ENCODE measurements at places on chromosomes 16 and 17.

- no peak for DNase-seq
Observed at GRCh38 chr16:66728804-66729203, 22.6 kb downstream of the DYNC1LI2 start.

DNA sequence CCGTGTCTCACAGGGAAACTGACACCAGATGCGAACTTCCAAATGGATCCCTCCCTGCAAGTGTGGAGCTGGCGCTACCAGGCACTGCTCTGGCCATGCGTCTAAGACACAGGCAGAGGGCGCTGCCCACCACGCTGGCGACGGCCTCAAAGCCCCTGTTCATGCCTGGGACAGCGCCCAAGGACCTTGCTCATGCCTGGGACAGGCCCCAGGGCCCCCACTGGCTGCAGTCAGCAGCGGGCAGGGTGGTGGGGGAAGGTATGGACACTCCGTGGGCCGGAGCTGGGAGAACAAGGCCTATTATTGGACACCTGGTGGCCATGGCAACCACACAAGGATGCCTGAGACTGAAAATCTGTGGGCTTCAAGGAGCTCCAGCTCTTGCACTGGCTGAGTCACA lies 8.8 kb downstream of the ZG16B start:
- DNase-seq: peak; percentile 70

DNA sequence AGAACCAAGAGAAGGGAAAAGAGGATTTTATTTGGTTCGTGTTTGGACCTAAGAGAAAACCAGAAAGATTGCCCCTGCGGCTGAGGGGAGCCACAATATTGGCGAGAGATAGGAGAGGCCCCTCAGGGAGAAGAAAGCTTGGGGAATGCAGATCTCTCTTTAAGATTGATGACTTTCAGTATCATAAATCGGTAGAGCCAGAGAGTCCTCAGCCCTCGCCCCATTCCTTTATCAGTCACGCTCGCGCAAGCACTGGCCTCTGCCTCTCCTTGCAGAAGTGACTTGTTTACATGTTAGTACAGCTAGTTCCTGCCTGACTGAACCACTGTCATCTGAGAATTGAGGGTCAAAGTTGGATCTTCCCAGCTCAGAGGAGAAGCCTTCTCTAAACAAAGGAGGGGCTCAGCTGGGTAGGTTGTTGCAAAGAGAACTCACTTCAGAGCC lies 21.5 kb upstream of the KRT19 start:
- DNase-seq: no peak

GRCh38 chr17:76179496-76180467 lies 38.7 kb upstream of the FOXJ1 start:
- DNase-seq: peak; percentile 5

DNA sequence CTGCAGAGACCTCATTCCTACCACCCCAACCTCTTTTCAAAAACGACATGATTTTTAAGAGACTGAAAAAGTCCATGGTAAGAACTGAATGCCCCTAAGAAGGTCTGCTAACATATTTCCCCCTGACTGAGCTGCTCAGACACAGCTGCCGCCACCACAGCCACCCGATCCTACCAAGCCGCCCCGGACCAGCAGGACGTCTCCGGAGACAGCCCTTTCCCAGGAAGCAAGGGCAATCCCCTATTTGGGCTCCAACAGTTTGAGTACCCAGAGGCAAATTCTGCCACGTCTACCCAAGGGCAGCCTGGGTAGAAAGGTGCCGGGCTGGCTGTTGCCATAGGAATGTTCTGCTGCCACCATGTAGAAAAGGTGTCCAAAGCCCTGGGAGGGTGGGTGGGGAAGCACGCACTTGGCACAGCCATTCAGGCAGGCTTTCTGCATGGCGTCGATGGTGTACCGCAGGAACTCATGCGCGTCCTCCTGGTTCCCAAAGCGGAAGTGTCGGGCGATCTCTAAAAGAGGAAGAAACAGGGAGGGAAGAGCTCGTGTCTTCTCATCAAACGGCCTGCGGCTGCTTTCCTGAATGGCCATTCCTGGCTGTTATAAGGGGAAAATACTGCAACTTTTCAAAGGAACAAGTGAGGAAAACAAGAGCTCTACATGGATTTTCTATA lies 13.6 kb downstream of the USP36 start:
- DNase-seq: no peak

DNA sequence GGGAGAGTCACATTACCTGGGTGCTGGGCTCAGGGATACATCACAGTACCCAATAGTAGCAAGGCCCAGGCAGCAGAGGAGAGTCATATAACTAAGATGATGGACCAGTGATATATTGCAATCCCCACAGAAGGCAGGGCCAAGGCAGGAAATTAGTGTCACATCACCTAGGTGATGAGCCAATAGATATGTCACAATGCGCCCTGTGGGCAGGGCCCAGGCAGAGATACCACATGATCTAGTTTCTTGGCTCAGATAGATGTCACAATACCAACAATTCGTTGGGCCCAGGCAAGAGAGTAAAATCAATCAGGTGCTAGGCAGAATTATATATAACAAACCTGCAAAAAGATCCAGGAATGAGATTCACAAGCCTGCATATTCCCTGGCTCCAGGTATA lies 2111.5 kb downstream of the TP53TG3F start:
- no peak for DNase-seq

GRCh38 chr17:66423056-66423955 lies 120.9 kb downstream of the PRKCA start:
- DNase-seq: no peak

DNA sequence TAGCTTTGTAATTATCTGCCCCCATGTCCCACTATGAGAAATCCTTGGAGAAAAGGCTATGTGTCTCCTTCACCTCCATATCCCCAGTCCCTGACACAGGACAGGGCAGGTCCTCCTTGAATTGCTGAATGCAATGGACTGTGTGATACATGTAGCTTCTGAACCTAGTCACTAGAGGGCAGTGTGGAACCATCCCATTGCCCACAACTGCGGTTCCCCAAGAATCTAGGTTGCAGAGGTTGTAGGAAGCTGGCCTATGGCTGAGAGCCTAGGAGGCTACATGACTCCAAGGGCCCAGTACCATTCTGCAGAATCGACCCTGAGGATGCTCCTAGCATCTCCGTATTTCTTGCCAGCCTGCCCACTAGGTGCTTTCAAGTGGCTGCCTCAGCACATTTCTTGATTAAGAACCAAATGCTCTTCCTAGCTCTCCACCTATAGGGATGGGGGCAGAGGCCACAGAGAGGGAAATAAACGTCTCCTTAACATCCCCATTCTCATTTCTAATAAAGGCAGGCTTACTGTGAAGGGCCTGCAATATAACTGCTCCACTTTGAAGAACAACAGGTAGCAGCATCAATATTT lies 394.0 kb downstream of the CA10 start:
- peak; percentile 79 for DNase-seq

- DNase-seq: no peak
Observed at GRCh38 chr16:22417019-22417418, 42.6 kb upstream of the CDR2 start.

DNA sequence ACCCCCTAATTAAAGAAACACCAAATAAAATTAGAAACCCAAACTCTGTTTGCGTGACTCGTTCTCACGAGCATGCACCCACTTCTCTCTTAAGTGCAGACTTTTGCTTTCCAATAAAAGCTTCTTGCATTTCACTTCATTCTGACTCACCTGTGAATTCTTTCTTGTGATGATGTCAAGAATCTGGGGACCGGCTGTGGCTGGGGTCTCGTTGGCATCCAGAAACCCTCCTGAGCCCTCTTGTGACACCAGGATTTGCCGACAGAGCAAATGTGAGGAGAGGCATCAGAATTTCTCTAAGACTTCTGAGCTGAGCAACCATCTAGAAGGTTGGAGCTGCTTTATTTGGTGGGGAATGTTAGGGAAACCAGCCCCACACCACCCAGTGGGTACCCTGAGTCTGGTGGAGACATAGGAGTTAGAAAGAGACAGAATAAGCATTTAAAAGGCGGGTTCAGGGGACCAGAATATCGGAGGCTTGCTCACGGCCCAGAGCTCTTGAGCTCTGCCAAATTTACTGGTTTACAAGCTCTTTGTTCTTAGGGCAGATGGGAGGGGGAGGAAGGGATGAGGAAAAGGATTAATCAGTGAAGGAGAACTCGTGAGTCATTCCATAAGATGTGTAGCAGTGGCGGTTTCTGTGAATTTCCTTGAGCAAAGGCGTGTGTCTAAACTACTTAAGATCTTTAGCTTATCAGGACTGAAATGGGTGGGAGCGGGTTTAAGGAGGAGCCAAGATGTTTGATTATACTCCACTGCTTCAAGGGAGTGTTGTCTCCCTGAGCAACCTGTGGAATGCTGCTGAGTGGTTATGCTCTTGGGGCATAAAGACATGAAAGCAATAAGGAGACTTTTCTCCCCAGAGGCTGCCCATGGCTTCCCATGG lies 24.2 kb upstream of the TMC5 start:
- peak; percentile 64 for DNase-seq

- no peak for DNase-seq
Observed at GRCh38 chr16:27413956-27414355, 12.0 kb downstream of the IL21R start.

- DNase-seq: no peak
Observed at GRCh38 chr17:58278661-58279015, 2.1 kb downstream of the MPO start.

GRCh38 chr16:50207652-50208051 lies 54.5 kb downstream of the TENT4B start:
- no peak for DNase-seq

GRCh38 chr17:156946-157345 lies 19.6 kb downstream of the SCGB1C2 start:
- DNase-seq: no peak

- DNase-seq: no peak
Observed at GRCh38 chr16:17413508-17413907, 57.3 kb downstream of the XYLT1 start.

DNA sequence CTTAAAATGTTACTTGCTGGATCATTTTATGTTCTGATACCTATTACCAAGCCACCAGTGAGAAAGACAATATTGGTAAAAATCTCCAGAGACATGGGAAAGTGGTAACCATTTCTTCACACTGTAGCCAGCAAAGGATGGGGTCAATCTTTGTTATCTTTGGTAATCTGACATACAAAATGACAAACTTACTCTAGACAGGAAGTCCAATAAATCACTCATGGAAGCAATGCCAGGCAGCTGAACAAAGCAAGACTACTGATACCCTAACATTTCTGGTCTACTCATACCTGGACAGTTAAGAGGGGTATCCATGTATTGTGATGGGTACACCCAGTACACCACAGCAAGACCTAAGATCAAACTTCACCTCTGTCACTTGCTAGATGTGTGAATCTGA lies 19.0 kb downstream of the GRB2 start:
- no peak for DNase-seq

DNA sequence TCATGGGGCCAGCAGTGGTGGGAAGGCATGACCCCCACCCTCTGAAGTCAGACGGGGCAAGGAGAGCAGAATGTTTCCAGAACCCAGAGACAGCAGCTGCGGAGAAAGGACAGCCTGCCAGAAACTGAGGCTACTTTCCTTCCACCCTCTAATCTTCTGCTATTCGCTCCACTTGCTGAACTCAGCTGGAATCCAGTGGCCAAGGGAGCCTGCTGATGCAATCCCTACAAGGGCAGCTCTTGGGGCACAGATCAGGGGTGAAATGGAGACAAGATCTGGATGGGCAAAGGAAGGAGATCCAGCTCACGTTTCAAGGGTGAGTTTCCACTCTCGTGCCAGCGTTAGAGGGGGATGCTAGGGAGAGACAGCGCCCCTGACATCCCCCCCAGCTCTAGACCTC lies 479.1 kb downstream of the SLC39A11 start:
- no peak for DNase-seq

- no peak for DNase-seq
Observed at GRCh38 chr16:79253100-79253631, 347.4 kb downstream of the MAF start.

DNA sequence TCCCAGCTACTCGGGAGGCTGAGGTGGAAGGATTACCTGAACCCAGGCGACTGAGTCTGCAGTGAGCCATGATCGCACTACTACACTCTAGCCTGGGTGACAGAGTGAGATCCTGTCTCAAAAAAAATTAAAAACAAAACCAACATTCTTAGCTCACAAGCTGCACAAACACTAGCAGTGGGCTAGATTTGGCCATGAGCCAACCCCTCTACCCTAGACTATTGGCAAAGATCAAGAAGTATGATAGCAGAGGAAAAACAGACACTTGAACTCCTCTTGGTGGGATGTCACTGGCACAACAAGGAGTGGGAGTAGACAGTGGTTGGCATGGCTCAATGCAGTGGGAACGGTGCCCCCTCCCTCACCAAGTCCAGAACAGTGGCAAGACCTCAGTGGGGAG lies 19.6 kb upstream of the RIPOR1 start:
- DNase-seq: no peak

DNA sequence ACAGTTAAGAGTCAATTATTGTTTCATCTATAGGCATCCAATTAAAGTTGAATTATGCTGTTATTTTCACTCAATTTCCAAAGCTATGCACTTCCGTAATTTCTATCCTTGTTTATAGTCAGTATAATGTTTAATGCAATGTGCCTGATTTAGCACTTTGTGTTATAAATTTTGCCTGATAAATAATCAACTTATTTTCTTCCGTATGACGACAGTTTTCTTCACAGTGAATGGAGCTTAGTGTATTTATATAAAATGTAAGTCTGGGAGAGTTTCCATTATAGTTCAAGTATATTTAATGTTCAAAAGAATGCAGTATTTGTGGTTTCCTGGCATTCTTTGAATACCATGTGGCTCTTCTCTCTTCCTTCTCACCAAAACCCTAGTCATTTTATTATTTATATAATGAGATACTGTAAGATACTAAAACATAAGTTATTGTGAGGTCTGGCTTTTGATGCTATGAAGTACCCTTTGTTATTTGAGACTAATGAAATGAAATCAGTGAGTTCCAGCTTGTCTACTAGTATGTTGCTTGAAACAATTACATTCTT lies 240.6 kb downstream of the PRKCA start:
- DNase-seq: no peak

DNA sequence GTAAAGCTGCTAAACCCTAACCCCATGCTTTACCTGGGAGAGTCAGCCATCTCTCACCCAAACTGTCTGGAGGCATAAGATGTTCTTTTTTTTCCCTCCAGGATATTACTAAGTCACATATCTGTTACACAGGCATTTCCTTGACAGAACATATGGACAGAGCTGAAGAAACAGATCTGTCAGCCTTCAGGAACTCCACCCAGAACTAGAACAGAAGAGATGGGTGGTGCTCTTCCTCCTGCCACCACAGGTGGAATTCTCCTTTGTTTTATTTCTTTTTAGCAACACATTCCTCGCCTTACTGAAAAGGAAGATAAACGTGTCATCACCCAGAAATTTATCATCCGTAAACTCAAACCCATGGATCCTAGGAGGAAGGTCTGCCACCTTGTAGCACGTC lies 8.8 kb downstream of the MYCBPAP start:
- DNase-seq: no peak

DNA sequence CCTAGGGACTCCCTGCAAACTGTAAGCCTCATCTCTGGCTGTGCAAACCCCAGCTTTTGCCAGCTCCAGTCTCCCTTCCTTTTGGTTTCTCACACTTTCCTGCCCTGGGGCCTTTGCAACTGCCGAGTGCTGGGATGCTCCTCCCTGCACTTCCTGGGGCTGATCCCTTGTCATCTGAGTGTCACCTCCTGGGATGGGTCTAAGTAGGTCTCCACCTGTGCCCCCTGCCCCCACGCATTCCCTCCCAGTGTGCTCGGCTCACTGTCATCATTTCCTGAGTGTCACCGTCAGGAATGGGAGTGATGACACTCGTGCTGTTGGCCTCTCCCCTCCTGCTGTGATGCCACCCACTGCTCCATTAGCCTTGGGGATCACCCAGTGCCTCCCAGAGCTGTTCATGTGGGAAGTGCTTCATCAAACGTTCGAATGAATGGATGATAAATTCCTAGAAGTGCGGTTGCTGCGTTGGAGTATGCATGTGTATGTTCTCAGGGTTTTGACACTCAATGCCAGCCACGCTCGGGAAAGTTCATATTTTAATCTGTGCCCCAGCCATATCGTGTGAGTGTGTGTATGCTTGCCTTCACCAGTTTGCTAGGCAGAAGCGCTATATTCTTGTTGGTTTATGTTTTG lies 189.9 kb downstream of the NTN1 start:
- DNase-seq: no peak
